ENCODE measurements at places on chromosomes 6 and 20.

DNA sequence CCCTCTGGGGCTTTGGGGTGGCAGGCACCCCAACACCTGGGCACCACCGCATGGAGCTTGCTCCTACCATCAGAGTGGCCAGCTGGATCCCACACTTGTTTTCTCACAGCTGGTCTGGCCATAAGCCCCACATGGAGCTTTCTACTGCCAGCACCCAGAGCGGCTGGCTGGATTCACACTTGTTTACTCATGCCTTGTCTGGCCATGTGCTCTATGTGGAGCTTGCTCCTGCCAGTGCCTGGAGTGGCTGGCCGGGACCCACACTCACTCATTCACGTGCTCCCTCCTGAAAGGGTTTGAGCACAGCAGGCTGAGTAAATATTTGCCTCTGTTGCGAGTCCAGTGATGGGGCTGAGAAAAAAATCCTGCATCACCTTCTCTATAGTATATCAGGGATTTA is 487.0 kb downstream of the CD109 start:
- DNase-seq, result no peak

GRCh38 chr6:6314596-6314995 is 5.9 kb downstream of the F13A1 start:
- DNase-seq, result peak; percentile 32

DNA sequence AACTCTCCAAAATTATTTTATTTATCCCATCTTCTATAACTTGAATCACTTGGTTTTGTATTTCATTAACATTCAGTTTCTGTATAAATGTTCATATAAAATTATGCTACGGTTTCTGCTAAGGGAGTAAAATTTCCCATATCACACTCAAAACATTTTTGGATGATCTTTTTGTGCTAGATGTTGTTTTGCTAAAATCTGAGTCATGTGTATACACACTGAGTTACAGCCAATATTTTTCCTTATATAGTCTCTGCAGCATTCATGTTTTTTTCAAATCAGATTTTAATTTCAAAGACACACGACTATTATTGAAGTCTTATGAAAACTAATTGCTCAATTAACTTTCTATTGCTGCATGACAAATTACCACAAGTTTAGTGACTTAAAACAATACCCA is 54.3 kb upstream of the SLC2A12 start:
- DNase-seq, result no peak

DNA sequence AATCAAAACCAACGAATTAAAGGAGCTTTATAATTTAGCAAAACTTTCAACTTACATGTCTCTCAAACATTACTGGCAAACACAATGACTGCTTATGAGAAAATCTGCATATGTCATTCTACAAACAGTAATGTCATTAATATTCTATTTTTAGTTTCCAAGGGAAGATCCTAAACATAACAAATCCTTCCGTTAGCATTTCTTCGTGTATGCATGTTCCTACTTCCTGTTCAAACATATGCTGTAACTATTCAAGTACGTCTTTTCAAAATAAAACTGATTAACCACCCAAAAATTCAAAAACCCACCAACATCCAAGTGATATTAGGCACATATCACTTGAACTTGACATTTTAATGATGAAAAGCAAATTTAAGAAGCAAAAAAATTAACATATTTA is 131.3 kb downstream of the HACE1 start:
- peak; percentile 60 for DNase-seq

DNA sequence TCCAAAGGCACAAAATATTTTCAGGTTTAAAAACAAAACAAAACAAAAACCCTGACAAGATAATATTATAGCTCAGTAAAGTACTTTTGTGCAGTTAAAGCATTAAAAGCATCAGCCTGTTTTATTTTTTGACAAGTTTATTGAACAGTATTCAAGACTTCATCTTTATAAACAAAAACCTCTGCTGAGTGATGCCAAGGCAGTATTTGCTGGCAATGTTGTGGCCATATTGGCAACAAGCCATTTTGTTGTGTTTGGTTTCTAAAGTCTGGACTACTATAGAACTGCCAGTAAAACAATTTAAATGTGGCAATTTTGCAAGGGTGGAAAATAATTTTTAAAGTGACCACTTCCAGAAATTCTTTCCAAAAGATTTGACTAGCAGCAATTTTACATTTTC is 15.9 kb downstream of the CPNE1 start:
- DNase-seq, result no peak

- DNase-seq, result no peak
Observed at GRCh38 chr20:2631228-2631627, 21.2 kb upstream of the NOP56 start.

DNA sequence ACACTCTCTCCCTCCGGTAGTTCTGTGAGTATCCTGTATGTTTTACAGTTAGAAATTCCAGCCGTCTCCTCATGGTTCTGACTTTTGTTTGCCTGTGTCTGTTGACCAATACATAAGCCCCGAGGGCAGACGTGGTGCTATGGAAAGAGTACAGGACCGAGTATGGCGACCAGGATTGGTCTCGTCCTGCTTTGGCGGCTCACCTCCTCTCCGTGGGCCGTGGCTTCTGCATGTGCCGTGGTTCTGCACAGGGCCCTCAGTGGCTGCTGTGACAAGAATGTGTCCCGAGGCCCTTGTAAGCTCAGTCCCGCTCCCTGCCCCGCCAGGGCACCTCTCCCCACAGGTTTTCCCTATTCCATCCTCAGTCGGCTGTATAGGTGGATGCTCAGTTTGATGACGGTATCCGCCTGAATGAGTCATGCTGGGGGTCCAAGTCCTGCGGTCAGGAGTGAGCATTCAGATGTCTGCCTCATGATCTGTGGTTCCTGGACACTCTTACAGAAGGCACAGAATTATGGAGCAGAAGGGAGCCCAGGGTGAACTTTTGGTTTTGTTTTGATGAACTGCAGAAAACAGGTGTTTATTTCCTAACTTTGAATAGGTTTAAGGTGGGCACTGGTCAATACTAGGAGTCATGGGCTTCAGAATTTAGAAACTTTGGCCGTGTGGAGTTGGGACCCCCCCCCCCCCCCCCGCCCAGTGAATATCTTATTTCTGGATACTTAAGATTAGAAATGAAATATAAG is 1.2 kb downstream of the ARFGAP1 start:
- peak; percentile 68 for DNase-seq

DNA sequence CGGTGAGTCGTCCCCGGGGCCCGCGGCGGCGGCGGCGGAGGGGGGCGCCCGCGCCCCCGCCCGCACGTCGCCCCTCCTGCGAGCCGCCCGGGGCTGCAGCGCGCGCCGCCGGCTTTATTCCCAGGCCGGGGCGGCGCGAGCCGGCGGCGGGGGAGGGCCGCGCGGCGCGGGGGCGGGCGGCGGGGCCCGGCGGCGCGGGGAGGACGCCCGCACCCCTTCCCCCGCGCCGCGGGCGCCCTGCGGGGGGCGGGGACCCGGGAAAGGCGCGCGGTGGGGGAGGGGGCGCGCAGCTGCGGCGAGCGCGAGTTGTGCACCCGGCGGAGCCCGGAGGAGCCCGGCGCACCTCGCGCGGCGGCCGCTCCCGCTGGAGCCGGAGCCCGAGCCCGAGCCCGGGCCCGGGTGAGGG is 646 bp downstream of the HMGA1 start:
- DNase-seq, result no peak

DNA sequence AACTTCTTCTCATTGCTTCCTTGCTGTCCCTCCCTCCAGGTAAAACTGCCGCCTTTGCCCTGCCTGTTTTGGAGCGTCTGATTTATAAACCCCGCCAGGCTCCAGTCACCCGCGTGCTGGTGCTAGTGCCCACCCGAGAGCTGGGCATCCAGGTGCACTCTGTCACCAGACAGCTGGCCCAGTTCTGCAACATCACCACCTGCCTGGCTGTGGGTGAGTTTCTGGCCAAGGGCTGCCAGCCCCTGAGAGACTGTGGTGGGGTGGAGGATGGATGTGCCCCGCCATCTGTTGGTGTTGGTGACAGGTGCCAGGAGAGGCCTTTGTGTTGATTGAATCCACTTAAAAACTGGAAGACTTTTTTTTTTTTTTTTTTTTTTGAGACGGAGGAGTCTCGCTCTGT is 9.5 kb downstream of the DDX27 start:
- DNase-seq, result no peak

GRCh38 chr20:53279735-53280134 is 307.6 kb downstream of the TSHZ2 start:
- DNase-seq, result no peak

GRCh38 chr6:55433446-55434130 is 106.3 kb downstream of the GFRAL start:
- peak; percentile 92 for DNase-seq

DNA sequence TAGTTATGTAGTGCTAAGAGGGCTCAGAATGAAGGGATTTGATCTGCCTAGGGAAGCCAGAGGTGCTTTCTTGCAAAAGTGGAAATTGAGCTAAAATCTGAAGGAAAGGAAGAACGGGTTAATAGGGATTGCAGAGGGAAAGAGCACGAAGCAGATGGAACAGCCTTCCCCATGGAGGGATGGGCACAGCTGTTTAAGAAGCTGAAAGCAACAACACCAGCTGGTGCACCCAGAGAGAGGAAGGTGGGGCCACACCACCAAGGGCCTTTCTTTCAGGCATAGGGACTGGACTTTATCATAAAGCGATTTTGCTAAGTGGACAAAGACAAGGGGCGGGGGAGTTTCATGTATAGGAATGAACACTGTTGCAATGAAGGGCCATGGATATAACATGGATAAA is 65.8 kb upstream of the SNRPB2 start:
- no peak for DNase-seq

GRCh38 chr6:41894366-41895299 is 542 bp downstream of the USP49 start:
- DNase-seq, result no peak
